ENCODE measurements at places on chromosomes 2 and 18.

DNA sequence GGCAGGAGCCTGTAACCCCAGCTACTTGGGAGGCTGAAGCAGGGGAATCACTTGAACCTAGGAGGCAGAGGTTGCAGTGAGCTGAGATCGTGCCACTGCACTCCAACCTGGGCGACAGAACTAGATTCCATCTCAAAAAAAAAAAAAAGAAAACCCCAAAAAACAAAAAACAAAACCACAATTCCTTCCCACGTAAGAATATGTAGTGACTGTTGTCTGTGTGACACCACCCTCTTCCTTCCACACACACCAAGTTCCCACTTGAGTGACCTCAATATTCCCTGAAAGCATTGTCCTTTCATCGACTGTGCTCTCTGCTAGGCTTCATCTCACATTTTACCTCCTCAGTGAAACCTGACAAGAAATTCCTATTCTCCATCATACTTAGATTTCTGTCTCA lies 8.8 kb upstream of the THADA start:
- no peak for DNase-seq

GRCh38 chr2:80852808-80853139 lies 548.2 kb upstream of the LRRTM1 start:
- no peak for DNase-seq

DNA sequence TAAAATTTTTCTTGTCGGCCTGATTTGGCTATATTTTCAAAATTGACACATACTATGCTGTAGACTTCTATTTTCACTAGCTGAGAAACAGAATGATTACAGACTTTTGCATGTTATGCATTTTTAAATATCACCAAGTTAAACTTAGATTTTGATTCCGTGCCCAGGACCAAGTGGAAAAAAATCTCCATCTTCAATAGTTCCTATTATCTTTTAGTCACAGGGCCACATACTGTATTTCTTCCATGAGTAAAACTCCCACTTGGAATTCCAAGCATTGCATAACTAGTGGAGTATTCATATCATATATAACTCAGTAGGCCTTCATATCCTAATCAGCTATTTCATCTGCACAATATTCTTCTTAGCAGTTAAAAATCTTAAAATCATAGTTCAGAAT lies 470.9 kb downstream of the ARHGAP15 start:
- no peak for DNase-seq

DNA sequence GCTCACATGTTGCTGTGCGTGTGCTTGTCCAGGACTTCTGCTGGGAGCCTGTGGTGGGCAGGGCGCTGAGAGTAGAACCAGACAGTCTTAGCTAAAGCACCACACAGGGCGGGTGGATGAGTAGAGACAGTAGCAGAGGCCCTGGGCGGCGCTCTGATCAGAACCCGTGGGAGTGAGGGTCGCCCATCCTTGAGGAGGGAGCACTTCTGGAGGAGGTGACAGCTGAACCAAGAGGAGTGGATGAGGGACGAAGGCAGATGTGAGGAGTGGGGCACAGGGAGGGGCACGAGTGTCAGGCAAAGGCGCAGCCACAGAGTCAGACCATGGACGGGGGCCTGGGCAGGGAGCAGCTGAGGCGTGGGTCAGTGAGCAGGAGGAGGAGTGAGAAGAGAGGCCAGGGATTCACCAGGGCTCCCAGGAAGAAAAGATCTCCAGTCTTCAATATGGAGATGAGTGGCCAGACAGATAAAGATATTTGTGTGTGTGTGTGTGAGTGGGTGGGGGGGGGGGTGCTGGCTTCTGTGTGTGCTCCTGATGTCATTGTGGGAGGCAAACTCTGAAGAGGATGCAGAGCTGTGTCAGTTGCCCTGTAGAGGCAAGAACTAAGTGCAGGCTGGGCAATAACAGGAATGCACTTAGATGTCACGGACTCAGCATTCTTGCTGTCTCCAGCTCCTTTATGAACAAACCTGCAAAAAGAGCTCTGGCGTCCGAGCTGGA lies 79.6 kb downstream of the TPO start:
- no peak for DNase-seq

DNA sequence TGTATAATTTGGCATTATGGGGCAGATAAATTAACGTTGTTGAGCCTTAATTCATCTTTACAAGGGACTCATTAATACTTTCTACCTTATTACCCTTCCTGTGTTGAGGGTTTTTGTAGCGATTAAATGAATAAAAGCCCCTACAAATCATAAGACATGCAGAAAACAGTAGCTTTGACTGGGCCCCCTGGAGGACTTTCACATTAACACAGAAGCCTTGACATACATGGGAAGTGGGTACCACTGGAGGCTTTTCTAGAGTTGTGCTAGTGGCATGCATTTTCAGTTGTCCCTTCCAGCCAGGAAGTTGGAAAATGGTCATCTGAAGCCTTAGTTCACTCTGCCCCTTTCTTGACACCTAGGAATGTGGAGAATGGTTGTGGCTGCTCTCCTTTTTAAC lies 30.2 kb downstream of the MTA3 start:
- no peak for DNase-seq

GRCh38 chr2:161954103-161954502 lies 119.9 kb downstream of the DPP4 start:
- no peak for DNase-seq

Data from GF-D8 (cell line).